Neural crest cell (in vitro differentiated cells): ENCODE measurements at places on chromosomes 1 and 21.

DNA sequence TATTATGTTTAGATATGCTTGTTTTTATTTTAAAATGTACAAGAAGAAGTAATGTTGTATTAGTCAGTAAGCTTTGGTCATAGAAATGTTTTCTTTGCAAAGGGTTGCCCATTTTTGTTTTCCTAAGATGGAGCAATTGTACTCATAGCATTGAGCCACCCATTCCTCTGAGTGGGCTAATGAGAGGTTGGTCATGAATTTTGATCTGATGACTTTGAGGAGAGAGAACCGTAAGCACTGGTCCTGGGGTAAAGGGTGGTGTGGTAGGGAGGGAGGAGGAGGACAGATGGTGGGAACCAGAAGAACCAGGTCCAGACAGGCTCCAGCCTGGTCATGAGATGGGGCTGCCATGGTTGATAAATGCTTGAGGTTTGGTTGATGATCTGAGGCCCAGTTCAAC lies 15.9 kb upstream of the SLC6A9 start:
- DNase-seq: no peak

GRCh38 chr1:30249446-30250337 lies 473.7 kb downstream of the MATN1 start:
- DNase-seq: no peak

DNA sequence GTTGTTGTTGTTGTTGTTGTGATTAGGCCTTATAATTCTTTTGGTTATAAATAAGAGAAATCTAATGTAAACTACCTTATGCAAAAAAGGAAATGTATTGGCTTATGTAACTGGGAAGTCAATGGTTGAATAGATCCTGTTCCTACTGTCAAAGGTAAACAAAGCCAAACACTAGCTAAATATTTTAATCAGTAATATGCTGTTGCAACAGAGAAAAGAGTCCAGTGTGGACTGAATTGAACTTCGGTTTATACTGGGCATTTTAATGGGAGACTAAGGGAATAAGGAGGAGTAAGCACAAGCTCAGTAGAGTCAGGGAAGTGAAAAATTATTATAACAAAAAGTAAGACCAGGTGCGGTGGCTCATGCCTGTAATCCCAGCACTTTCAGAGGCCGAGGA lies 15.4 kb downstream of the MSH4 start:
- no peak for DNase-seq

- DNase-seq: no peak
These were observed 162.8 kb upstream of the KIAA0040 start for GRCh38 chr1:175355414-175355813.

DNA sequence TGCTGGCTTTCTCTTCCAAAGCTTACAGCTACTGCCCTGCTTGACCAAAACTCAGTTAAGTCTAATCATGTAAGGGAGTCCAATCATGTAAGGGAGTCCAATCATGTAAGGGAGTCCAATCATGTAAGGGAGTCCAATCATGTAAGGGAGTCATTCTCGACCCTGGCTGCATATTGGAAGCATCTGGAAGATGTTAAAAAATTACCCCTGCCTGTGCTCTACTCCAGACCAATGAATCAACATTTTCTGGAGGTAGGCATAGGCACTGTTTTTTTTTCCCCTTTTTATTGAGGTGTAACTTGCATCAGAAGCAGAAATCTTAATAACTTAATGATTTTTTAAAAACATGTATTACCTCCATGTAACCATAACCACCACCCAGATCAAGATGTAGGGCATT lies 9.4 kb downstream of the PIGP start:
- no peak for DNase-seq

GRCh38 chr21:45459171-45460010 lies 54.4 kb downstream of the COL18A1 start:
- DNase-seq: no peak

GRCh38 chr1:169809370-169810095 lies 14.8 kb upstream of the METTL18 start:
- peak; percentile 20 for DNase-seq

DNA sequence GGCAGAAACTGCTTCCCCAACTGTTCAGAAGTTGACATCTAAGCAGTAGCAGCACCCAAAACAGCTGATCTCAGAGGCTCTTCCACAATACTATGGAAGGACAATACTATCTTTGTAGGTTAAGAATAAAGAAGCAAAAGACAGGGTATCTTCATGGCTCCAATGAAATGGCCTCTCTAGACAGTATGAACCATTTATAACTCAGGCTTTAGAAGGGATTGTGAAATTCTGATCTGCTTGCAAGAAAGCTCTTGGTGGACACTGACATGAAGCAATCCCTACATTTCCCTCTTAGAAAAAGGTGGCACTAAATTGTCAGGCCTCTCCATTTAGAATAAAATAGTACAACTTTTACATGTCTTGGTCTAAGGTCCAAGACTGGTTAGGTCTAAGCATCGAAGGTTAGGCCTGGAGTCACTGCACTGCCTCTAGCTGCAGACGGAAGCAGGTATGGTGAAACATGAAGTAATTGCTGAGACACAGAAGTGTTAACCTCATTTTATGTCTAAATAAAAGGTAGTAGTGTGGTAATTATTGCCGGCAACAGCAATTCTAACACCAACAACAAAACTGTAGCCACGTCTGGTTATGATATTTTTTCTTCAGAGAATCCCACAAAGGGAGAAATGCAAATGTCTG lies 50.6 kb upstream of the HP1BP3 start:
- DNase-seq: no peak

GRCh38 chr1:218810306-218810705 lies 363.4 kb upstream of the LYPLAL1 start:
- DNase-seq: no peak

- no peak for DNase-seq
These were observed 6.5 kb upstream of the GLRX2 start for GRCh38 chr1:193111641-193112090.

- DNase-seq: no peak
These were observed 299.1 kb upstream of the NRIP1 start for GRCh38 chr21:15363921-15364320.

- DNase-seq: no peak
These were observed 75.4 kb downstream of the MRPL37 start for GRCh38 chr1:54275349-54275748.

- no peak for DNase-seq
These were observed 7.7 kb upstream of the FAM167B start for GRCh38 chr1:32239337-32239736.

- DNase-seq: no peak
These were observed 1.6 kb upstream of the ROR1 start for GRCh38 chr1:63772201-63772600.

- no peak for DNase-seq
These were observed 275.4 kb upstream of the USP24 start for GRCh38 chr1:55490547-55490946.

DNA sequence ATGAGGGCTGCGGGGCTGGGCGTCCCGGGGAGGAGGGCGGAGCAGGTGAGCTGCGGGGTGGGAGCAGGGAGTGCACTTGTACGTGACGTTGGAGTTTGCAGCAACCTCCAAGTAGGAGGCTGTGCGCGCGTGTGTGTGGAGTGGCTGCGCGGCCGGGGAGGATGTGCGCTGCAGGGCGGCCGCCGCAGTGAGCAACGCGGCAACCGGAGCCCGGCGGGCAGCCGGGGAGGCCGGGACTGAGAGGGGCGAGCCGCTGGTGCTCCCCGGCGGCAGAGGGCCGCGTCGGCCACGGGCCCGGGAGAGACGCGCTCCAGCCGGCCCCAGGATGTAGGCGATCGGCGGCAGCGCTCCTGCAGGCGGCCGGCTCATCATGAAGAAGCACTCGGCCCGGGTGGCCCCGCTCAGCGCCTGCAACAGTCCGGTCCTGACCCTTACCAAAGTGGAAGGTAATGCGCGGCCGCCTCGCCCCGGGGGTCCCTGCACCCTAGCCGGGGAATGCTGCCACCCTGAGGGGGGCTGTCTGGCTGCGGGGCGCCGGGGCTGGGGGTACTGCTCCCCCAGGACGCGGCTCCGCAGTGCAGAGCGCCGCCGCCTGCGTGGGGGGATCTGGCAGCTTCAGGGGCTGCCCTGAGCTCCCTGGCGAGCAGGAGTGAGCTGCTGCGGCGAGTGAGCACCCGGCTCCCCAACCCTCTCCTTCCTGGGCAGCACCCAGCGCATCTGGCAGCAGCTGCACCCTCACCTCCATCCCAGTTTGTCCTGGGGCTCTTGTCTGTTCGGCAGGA lies 158.9 kb upstream of the COA6 start:
- DNase-seq: peak; percentile 42

- no peak for DNase-seq
These were observed 544.0 kb downstream of the LMO4 start for GRCh38 chr1:87872692-87873091.

DNA sequence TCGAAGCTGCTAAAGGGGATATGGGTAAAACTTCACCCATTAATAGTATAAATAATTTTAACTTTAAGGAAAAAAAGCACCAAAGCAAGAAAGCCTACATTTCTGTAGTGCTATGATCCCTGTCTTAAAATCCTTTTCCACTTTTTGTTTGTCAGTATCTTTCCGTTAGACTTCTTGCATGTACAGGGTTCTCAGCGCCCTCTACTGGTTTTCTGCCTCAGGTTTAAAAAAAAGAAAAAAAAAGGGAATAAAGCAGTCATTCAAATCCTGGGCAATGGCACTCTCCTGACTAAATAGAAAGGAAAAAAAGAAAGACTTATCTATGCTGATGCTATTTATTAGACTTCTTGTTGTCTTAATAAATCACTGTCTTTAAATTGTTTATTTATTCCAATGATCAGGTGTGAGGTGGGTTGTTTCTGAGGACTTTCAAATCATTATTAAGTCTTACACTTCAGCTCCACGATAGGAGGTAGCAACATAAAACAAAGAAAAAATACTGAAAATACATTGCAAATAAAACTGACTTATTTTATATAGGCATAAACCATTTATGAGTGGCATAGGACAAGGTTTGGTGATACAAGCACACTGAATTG lies 475.4 kb upstream of the NR5A2 start:
- peak; percentile 70 for DNase-seq

- no peak for DNase-seq
These were observed 10.8 kb downstream of the GPR3 start for GRCh38 chr1:27403065-27403726.

DNA sequence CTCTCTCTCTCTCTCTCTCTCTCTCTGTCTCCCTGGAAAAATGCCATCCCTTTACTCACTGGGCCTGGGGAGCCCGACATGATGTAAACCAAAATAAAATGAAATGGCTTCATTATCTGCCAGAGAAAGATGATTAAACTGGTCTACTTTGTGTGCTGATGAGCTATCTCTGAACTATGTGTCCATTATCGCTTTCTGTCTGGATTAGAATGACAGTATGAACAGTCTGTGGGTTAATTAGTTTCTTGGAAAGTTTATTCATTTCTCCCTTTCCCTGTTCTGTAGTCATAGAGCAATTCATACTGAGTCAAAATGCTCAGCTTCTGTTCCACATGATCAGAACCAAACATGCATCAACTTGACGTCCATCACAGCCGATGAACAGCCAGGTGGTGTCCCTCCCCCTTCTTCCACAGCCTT lies 72.4 kb upstream of the KCND3 start:
- no peak for DNase-seq

GRCh38 chr1:16944038-16944437 lies 22.3 kb downstream of the CROCC start:
- no peak for DNase-seq

DNA sequence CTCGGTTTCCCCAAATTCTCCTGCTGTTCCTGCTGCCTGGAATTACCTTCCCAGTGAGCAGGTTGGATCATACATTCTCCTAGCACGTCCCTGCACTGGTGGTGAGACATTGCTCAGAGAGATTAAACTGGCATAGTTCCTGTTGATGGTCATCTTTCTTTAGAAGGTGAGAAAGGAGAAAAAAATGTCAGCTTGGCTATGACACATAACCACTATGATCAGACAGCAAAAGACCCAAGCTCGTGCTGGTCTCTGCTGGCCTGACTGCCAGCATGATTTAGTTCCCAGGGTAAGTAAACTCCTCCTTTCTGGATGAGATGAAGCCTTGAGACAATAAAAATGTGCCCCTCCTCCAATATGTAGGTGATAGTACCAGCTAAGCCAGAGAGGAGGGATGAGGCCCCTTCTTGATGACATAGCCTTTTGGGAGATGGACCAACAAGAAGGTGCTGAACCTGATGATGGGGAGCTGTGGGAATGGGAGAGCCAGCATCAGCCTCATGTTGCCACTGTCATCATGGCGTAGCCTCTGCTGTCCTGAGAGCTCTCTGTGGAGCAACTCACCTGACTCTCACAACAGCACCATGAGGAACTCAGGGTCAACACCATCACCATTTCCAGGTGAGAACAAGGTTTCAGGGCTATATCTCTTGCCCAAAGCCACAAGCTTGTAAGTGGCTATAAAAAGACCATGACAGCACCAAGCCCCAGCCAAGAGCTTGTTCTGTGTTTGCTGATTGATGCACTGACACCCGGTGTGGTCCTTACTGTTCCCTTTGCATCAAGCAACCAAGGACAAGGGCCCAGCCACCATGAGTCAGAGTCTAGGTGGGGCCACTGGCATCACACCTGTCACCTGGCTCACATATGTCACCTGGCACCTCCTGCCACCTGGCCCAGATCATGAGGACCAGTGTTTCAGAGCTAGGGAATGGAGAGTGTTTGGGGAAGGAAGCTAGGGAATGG lies 200.0 kb downstream of the MATN1 start:
- DNase-seq: no peak

GRCh38 chr1:191551019-191551418 lies 607.2 kb upstream of the RGS18 start:
- DNase-seq: no peak

DNA sequence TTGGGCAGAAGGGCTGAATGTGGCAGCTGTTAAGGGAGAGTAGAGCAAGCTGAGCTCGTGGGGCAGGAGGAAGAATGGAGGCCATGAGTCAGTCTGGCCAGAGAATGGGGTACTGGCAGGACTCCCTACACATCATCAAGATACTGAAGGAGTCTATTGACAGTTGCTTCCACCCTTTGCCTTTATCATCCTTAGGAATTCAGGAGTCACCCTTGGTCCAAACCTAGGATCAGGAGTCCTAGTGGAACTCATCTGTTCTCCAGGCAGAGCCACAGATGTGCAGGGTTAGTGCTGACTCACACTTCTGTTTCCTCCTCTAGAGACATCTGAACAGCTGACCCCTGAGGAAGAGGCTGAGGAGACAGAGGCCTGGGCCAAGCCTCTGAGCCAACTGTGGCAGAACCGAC lies 18.7 kb upstream of the ST3GAL3 start:
- no peak for DNase-seq

DNA sequence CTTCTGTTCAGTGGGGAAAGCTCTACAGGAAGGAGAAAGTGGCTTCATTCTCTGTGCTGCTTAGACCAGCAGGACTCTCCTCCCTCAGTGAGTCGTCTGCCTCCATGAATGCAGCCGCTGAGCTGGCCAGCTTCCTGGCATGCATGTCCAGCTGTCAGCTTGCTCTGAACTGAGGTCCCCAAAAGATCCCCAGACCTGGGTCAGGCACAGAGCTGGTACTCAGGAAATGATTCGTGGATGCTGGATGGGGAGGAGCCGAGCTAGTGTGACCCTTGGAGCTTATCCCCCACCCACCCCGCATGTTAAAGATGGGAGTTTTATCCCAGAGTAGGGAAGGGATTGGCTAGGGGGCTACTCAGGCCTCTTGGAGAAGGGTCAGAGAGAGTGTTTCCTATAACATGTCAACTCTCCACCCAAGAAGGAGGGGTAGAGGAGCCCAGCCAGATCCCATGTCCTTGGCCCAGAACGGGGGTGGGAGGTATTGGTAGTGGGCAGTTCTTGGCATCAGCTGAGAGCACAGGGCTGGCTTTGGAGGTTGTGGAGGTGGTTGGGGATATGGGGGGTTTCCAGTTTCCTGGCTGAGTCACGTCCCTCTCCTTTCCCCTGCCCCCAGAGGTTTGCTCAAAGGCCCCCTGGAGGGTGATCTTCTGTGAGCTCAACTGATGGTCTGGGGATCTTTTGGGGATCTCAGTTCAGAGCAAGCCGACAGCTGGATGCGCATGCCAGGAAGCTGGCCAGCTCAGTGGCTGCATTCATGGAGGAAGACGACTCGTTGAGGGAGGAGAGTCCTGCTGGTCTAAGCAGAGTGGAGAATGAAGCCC lies 110.1 kb downstream of the FOXD2 start:
- no peak for DNase-seq
